Neural progenitor cell (in vitro differentiated cells): ENCODE measurements at places on chromosomes 7 and 10. TPM values are rescaled to one million over a fixed set of nuclear protein-coding genes. Genes with fewer than 3 reads are reported as not detected.

The CPA2 gene
- total RNA-seq = 0.65 and 0.82 TPM in 2 replicates

The CUBN gene
- total RNA-seq = 1.5 and 2.2 TPM in 2 replicates

The CHAT gene
- not detected in 2 replicates for total RNA-seq

The ADCYAP1R1 gene
- total RNA-seq = 0.39 and 0.56 TPM in 2 replicates

The MET gene
- total RNA-seq = 7.0 and 8.4 TPM in 2 replicates

The EFCAB10 gene
- total RNA-seq = 1.1 and 5.0 TPM in 2 replicates

The GIMAP7 gene
- not detected in 2 replicates for total RNA-seq

The PTPRZ1 gene
- total RNA-seq = 119 and 154 TPM in 2 replicates

The FASTK gene
- total RNA-seq = 22.4 and 71.0 TPM in 2 replicates

The AGAP9 gene
- total RNA-seq = 11.5 and 12.7 TPM in 2 replicates

The PON3 gene
- total RNA-seq = not detected in 2 replicates

The LBX1 gene
- not detected in 2 replicates for total RNA-seq

The FAM221A gene
- 26.2 and 27.2 TPM in 2 replicates for total RNA-seq

The FZD1 gene
- 5.1 and 10.9 TPM in 2 replicates for total RNA-seq

The VIPR2 gene
- total RNA-seq = 0.92 and 3.1 TPM in 2 replicates

The PDZD8 gene
- total RNA-seq = 18.8 and 20.1 TPM in 2 replicates

The NPFFR1 gene
- total RNA-seq = 0.06 TPM in 1 of 2 replicates, not detected in the other
